HepG2 (cell line): ENCODE measurements at places on chromosomes 11 and 22.

DNA sequence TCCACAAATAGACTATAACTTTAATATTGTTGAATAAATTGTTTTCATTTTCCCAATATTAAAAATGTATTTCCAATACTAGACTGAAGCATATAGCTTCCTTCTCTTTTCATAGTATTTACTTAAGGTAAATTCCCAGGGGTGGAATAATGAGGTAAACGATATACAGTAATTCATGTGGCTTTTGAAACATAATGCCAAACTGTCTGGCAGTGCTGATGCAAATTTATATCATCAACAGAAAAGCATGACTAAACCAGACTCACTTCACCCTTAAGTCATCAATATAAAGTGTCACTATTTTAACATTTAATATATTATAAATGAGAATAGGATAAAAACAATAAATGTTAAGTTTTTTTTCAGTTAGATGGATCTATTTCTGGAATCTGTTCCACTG lies 13.6 kb downstream of the C2CD3 start:
- no peak for DNase-seq

- no peak for DNase-seq
These were observed 6.0 kb upstream of the CD248 start for GRCh38 chr11:66322732-66323427.

DNA sequence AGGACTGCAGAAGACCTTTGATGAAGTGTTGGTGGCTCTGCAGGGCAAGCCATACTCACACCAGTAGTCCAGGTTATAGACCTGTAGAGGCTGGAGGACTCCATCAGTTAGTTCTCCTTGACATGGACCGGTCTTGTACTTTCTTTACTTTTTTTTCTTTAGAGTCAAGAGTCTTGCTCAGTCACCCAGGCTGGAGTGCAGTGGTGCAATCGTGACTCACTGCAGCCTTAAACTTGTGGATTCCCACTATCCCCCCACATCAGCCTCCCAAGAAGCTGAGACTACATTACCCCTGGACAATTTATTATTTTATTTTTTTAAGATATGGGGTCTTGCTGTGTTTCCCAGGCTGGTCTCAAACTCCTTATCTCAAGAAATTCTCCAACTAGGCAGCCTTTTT lies 49.6 kb upstream of the E2F8 start:
- no peak for DNase-seq

GRCh38 chr11:9787981-9788521 lies 124.2 kb downstream of the SWAP70 start:
- no peak for DNase-seq

GRCh38 chr11:84905411-84905810 lies 721.7 kb downstream of the DLG2 start:
- DNase-seq: no peak
